ENCODE measurements at places on chromosomes 3 and 15. TPM values are rescaled to one million over a fixed set of nuclear protein-coding genes. Genes with fewer than 3 reads are reported as not detected.
A peak's percentile ranks its signal among the peaks of the same experiment; 100 is the strongest.

The SHF gene
- total RNA-seq: 4.1 TPM

DNA sequence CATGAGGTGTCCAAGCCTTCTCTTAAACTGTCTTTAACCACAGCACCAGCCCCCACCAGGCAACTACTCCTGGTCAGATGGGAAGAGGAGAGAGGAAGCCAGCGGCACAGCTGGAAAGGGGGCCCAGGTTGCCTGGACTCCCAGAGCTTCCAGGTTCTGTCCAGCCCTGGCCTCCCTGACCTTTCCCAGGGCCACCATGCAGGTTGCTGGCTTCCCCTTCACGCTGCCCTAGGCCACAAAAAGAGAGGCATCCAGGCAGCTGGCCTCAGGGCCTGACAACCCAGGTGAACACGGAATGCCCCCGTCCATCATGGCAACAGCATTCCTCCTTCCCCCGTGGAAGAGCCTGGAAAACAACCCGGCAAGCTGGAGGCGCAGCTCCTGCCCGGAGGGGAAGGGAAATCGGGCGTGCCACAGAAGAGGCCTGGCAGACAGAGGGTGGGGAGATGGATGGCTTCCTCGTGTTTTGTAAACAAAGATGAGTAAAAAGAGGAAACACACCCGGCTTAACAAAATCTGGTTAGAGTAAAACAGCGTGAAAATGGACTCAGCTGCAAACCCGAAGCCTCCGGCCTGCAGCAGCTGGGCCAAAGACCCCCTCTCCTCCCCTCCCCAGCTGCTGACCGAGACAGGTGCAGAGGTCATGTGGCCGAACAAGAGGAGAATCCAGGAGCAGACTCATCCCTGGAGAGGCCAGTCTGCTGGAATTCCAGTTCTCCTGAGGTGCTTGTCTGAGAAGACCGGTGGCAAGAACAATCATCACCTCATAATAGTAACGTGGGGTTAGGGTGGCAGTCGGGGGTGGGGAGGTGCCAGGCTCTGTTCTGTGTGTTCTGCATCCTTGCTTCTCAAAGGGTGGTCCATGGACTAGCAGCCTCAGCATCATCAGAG is 15.5 kb downstream of the BMF start:
- peak; percentile 59 for DNase-seq

GRCh38 chr3:34863485-34863884 is 775.8 kb upstream of the ARPP21 start:
- DNase-seq: no peak

- DNase-seq: no peak
Measured at GRCh38 chr3:195066441-195066841, 204.5 kb downstream of the XXYLT1 start.

GRCh38 chr15:34724481-34724880 is 30.3 kb downstream of the GJD2 start:
- no peak for DNase-seq

DNA sequence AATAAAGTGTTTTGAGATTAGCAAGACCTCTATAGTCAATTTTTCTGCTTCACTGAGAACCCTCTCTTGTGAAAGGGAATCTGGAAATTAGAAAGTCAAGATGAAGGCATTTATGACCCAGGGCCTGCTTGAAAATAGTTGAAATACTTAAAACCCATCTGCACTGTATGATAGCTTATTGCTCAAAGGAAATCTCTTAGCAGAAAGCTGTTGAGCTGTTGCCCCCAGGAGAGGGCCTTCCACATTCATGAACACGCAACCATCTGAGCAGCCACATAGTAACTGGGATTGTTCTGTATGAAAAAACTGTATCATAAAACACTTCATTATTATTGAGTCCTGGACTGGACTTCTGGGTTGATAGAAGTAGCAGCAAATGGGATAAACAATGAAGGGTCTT is 106.4 kb upstream of the PTX3 start:
- peak; percentile 1 for DNase-seq

The UCN2 gene
- 0.29 TPM for total RNA-seq

GRCh38 chr3:16883057-16883722 is 1.6 kb upstream of the PLCL2 start:
- DNase-seq: peak; percentile 87

GRCh38 chr15:32885713-32886112 is 167.9 kb downstream of the GREM1 start:
- no peak for DNase-seq

- no peak for DNase-seq
Measured at GRCh38 chr3:30711151-30711550, 104.8 kb downstream of the TGFBR2 start.

- DNase-seq: no peak
Measured at GRCh38 chr15:33005582-33005981, 188.9 kb downstream of the FMN1 start.

DNA sequence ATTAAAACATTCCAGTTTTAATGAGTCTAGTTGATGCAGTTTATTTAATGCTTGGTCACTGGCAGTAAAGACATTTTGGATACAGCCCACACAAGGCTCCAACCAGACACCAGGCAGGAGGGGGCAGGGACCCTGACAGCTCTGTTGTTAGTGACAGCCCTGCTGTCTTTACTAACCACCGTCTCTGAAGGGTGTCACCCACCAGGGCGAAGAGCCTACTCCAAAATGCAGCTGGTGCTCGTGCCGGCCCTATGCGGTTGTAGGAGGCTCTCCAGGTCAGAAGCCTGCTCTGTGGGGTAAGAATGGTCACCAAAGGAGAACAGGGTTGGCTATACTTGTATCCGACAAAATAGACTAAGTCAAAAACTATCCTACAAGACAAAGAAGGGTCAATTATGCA is 132.2 kb downstream of the ATP10A start:
- peak; percentile 63 for DNase-seq

DNA sequence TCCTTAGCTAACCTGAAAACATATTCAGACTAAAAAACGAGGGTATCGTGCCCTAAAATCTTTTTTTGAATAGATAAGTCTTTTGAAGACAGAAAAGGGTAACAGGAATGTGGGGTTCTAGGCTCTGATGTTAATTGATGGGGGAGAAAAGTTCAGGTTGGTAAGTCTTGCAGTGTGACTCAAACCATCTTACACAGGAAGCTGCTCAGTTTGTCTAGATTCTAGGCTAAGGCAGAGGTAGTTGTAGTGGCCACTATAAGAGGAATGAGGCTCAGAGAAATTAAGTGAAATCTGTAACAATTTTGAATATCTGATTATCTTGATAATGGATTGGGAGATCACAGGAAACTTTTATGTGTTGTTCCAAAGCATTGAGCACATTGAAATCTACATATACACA is 267.9 kb downstream of the PDCD6IP start:
- no peak for DNase-seq

DNA sequence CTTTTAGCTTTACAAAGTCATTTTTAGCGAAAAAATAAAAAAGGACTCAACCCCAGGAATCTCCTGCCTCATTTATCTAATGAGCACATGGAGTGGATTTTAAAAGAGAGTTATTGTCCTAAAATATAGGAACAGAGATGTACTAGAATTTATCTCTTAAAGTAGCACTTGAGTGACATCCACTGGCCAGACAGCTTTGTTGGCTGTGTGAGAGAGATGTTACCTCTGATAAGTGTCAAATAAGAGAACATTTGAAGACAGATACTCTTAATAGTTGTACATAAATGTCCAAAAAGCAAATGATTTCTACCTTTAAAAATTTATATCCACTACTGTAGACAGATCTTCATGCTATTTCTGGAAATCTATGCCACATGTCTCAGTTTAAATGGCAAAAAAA is 12.3 kb upstream of the MFSD1 start:
- DNase-seq: no peak

DNA sequence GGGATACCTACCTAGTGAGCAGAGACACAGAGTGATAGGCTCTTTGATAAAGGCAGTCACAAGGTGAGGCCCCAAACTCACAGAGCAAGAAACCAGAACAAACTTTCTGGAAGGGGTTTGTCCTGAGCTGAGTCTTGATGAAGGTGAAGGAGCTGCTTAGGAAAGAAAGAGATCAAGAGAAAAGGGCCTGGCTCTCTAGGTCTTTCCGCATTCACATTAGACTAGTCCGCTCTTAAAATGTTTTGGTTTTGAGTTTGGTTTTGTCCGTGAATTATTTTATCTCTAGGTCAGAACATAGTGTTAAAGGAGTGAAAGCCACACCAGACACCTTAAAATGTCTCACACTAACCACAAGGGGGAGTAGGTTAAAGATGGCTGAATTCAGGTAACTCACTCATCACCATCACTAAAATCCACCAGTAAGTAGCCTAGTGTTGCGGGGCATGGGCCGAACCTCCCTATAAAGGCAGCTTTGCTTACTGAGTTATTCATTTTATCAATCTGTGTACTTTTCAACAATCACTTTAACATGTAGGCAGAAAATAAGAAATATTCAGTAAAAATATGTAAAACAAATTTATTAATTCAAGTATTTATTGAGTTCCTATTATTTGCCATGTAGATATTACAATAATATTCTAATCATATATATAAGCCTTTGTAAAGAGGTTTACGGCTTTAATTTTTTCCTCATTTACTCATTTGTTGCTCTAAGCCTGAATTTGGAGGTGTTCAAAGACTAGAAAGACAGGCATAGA is 121.5 kb upstream of the TSC22D2 start:
- DNase-seq: no peak

The SLC35G2 gene
- 8.0 TPM for total RNA-seq

GRCh38 chr3:151345859-151346258 is 16.5 kb upstream of the P2RY13 start:
- no peak for DNase-seq

The POTEB gene
- not detected for total RNA-seq

The DNAH12 gene
- under 0.01 TPM for total RNA-seq

The SLC51B gene
- not detected for total RNA-seq

The DNASE1L3 gene
- not detected for total RNA-seq

- no peak for DNase-seq
Measured at GRCh38 chr3:60584250-60584649, 667.0 kb downstream of the FHIT start.

The IQCF5 gene
- not detected for total RNA-seq

- peak; percentile 76 for DNase-seq
Measured at GRCh38 chr3:128226795-128227395, 73.6 kb downstream of the EEFSEC start.

The IL1RAP gene
- 14.7 TPM for total RNA-seq

DNA sequence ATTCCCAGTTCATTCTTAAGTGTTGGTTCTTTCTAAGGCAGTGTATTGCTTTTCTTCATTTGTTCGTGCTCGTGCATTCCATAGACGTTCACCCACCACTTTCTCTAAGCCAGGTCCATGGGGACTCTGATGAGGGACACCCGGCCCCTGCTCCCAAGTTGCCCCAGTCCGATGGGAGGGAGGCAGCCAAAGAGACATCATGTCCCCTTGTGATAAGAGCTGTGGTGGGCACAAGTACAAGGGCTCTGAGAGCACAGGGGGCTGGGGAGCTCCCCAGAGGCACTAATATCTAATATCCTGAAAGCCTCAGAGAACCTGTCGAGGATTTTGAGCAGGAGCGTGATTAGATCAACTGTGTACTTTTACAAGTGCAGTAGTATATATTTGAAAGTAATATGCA is 6.3 kb downstream of the SPSB4 start:
- no peak for DNase-seq

- no peak for DNase-seq
Measured at GRCh38 chr3:197201791-197202452, 96.5 kb downstream of the DLG1 start.
